CD4-positive, alpha-beta T cell treated with Interferon alpha-2 for 1 hour (primary cell): ENCODE measurements at places on chromosomes 7 and 10.
A peak's percentile ranks its signal among the peaks of the same experiment; 100 is the strongest.

DNA sequence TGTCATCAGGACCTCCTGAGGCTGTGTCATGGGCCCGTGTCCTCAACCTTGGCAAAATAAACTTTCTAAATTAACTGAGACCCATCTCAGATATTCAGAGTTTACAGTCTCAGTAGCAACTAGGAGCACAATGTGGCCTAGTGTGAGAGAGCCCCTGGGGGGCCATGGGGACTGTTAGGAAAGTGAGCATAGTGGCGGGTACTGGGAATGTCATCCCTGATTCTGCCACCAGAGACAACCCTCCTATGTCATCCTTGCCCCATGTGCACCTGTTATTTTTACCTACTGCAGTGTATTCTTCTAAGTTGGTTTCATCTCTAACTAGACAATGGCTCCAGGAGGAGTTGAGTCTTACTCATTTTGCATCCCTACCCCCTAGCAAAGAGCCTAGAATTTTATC, 78.6 kb downstream of the CCDC71L start:
- DNase-seq = no peak

GRCh38 chr7:26191974-26192479, 8.5 kb downstream of the HNRNPA2B1 start:
- no peak for DNase-seq

DNA sequence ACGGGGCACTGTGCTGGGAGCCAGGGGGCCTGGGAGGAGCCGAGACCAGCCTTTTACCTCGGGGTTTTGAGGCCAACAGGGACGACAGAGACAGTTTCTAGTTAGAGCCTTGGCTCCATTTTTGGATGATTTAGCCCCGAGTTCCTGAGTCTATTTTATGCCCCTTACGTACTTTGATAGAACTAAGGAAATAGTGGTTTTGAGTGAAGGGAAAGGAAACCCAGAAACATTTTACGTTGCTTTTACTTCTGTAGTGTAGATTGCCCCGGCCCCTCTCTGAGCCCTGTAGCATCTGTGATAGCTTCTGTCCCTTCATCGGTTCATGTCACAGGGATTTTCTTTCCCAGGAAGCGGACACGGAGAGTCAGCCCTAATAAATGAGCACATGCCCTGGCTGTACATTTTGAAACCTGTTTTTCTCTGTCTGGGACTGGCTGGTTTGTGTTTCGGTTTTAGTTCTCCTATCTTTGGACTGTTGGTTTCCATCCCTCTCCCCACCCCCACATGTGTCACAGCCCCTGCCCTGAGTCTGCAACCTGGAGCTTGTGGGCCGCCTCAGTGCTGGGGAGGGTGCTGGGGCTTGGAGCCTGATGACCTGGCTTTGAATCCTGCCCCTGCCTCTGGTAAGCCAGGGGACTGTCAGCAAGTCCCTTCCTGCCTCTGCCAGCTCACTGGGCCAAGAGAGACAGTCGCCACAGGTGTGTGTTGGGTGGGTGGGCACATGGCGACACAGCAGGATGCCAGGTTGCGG, 6.9 kb upstream of the ORAI2 start:
- peak; percentile 82 for DNase-seq

GRCh38 chr7:2811476-2812113, 32.5 kb downstream of the GNA12 start:
- no peak for DNase-seq

DNA sequence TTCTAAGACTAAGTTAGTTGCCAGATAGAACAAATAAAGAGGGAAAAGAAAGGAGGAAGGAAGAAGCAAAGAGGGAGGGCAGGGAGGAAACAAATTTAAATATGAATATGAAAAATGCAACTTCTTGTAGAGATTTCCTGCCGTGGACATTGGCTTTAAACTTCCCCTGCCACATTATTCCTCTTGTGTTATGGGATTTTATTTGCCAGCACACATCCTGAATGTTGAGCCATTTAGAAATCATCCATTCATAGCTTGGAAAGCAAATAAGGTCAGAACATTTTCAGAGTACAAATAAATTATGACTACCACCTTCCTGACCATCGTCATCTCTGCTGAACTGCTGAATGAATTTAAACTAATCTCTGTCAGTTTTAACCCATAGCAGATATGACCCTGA, 911.9 kb upstream of the LRRN3 start:
- no peak for DNase-seq

DNA sequence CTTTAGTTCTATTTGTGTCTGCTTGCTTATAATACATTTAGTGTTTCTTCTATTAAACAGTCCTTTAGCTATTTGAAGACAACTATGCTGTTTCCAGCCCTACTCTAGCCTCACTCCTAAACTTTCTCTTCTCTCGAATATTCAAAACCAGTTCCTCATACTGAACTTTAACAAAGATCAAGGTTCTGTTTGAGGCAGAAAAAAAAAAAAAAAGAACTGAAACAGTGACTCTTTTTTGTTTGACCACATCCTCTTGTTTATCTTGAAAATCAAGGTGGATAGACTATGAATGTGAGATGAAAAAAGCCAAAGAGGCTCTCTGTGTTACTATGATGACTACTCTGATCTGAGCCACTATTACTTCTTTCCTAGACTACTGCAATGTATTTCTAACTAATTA, 154.3 kb downstream of the ZNF365 start:
- DNase-seq = no peak

- no peak for DNase-seq
Measured at GRCh38 chr10:82922755-82923154, 1047.8 kb downstream of the NRG3 start.

- no peak for DNase-seq
Measured at GRCh38 chr10:34816085-34816496, 995 bp upstream of the PARD3 start.

GRCh38 chr7:27532314-27532713, 130.4 kb downstream of the HIBADH start:
- DNase-seq = no peak

DNA sequence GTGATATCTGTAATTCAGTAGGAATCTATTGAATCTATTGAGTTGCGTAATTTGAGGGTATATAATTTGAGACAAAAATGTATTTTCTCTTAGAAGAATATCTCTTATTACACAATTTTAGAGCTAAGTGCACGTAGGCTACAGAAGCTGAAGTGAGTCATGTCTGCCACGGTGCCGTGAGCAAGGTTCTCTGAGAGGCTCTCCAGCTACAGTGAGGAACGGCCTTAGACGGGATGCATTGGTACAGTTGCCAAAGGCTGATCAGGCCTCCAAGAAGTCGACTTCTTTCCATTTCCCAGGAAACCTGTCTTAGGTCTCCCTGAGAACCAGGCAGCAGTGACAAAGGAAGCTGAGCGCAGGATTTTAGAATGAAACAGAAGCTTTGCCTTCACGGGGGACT, 28.6 kb downstream of the TCERG1L start:
- no peak for DNase-seq

DNA sequence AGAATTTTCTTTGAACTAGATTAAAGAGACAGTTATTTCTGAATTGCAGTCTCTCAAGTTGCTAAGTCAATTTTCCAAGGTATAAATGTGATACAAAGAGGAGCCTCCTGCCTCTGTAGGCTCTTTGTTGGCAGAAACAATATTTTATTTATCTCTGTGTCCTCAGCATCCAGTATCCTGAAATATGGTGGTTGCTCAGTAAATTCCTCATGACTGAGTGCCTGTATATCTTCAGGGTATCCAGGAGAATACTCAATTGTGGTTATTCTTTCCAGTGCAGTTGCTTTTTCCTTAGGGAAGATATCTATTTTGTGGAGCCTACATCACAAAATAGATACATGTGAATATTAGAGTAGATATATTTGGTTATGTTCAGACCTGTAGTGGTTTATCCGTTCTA, 144.8 kb upstream of the FERD3L start:
- no peak for DNase-seq

DNA sequence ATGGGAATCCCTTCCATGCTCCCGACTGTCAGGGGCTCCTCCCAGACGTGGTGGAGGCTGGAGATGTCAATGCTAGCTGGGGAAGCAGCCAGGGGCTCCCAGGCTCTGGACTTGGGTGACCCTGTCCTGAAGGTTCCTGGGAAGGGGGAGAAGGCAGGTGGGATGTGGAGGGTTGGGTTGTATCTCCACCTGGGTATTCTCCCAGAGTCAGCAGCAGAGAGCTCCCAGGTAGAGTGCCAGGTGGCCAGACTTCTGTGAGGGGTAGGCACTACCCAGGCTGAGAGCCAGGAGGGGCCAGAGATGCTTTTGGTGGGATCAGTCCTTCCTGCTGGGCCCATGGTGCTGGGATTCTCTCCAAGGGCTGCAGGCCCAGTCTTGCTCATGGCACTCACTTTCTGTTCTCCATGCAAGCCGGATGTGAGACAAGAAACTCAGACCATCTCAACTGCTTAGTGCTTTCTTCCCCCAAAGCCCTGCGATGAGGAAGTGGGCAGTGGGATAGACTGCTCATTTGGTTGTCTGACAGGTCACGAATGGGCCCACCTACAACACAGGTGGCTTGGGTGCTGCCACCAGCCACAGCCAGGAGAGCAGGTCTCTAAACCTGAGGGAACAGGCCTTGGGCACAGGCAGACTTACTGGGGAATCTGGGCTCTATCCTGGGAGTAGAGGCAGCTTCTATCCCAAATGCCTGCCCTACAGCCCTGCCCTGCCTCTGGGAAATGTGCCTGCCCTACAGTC, 52.5 kb upstream of the CAMK2B start:
- no peak for DNase-seq

- no peak for DNase-seq
Measured at GRCh38 chr7:112092306-112092705, 113.9 kb downstream of the DOCK4 start.

DNA sequence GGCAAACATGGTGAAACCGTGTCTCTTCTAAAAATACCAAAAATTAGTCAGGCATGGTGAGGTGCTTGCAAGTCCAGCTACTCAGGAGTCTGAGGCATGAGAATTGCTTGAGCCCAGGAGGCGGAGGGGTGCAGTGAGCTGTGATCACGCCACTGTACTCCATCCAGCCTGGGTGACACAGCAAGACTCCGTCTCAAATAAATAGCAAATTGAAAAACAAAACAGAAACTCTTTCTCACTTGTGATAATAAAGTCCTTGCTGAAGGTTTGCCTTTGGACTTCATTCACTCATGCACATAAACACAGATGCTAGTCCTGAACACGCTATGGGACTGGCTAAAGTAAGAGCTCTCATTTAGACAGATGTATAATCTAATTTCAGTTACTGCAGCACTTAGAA, 37.6 kb downstream of the ANK3 start:
- no peak for DNase-seq

GRCh38 chr7:137691566-137691965, 155.2 kb downstream of the DGKI start:
- DNase-seq = no peak

GRCh38 chr7:2353936-2354185, 766 bp upstream of the EIF3B start:
- DNase-seq = peak; percentile 89

DNA sequence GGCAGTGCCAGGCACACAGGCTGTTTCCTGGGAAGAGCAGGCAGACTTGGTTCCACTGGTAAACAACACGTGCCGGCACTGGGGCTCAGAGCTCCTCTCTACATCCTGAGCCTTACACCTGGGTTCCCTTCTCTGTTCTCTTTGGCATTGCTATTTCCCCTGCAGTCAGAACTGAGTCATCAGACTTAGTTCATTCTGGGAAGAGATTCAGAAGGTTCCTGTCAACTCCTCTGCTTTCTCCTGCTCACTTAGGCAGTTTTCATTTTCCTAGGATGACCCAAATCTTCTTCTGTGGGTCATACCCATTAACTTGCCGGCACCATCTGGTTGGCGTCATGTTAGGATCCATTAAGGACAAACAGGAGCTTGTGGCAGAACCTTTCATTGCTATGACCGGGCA, 33.4 kb upstream of the LRRC18 start:
- DNase-seq = no peak

DNA sequence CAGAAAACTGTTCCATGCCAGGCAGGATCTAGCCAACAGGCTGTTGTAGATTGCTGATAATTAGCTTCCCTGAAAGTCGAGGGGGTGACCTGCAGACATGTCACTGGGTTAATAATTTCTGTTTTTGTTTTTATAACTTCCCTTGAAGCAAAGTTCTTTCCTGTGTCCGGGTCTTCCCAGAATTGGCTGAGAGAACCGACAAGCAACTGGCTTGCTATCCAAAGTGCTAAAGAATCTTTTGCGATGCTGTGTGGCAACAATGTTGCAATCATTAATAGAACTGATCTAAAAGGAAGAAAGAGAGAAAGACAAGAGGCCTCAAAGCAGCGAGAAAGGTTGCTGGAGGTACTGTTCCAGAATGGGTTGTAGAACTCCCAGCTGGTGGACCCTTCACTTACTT, 132.1 kb upstream of the DPP6 start:
- no peak for DNase-seq

GRCh38 chr7:49660170-49660783, 113.2 kb upstream of the VWC2 start:
- DNase-seq = no peak

DNA sequence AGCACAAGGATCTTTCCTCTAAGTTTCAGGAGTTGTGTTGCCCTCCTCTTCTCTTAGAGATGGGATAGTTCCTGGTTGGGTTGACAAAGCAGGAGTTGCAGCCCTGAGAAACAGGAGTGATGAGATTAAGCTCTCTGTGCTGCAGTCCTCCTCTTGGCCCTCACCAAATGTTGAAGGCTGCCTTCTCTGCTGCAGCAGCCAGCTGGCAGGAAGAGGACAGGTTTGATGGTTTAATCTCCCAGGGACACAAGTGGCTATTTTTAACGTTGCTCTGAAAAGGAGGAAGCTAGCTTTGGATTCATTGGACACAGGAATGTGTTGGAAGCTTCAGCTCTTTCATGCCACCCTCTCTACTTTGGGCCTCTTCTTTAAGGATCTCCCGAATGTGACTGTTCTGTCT, 9.4 kb downstream of the STRIP2 start:
- DNase-seq = no peak

- no peak for DNase-seq
Measured at GRCh38 chr7:30240106-30240800, 44.1 kb upstream of the ZNRF2 start.

DNA sequence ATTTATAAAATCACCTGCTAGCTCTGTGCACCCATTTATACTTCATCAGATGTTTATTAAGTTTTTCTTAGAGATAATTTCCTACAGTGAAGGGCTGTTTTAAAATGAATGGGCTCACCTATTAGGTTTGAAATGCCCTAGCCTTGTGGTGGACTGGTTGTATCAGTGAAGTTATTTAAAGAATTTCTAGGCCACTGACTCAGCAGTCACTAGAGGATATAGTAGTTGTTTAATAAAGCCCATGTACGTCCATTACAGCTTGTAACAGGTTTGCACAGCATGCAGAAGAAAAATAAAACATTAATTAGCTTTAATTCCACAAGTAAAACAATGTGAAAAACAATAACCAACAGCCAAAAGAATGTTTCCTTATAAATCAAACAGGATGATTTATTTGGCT, 128.0 kb downstream of the RSU1 start:
- no peak for DNase-seq

- no peak for DNase-seq
Measured at GRCh38 chr10:71852355-71852937, 1.4 kb upstream of the PSAP start.

DNA sequence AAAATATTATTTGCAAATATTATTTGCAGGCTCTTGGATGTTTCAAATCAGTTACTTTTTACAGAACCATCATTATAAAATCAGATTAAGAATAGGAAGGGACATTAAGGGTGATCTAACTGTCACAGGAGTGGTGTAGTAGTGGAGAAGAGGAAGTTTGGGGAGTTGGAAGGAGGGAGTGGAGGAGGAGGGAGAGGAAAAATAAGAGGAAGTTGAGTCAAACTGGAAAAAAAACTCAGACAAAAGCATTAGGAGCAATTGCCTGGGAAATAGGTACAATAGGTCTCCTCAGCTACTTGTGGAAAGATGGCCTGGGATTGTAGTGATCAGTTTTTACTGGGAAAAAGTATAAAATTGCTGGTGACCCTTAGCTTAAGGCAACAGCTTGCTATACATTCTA, 77.7 kb upstream of the GPR37 start:
- DNase-seq = no peak
